ENCODE measurements at places on chromosomes 6 and 20.

- DNase-seq, result no peak
Observed at GRCh38 chr6:64527899-64528298, 892.3 kb downstream of the PHF3 start.

DNA sequence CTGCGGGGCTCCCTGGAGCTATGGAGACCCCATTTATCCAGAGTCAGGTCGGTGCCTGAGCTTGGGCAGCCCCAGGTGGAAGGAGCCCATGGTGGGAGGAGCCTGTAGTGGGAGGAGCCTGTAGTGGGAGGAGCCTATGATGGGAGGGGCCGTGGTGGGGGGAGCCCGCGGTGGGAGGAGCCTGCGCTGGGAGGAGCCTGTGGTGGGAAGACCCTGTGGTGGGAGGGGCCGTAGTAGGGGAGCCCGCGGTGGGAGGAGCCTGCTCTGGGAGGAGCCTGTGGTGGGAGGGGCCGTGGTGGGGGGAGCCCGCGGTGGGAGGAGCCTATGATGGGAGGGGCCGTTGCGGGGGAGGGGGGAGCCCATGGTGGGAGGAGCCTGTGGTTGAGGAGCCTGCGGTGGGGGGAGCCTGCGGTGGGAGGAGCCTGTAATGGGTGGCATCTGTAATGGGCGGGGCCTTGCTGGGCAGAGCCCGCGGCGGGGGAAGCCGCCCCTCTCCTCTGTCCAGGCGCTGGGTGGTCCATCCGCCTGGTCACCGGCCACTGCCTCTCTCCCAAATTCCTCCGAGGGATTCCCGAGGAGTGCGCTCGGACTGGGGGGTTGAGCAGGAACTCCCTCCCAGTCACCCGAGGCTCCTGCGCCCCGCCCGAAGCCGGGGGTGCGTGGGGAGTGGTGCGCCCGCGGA, 567 bp upstream of the FNDC11 start:
- DNase-seq, result peak; percentile 80

DNA sequence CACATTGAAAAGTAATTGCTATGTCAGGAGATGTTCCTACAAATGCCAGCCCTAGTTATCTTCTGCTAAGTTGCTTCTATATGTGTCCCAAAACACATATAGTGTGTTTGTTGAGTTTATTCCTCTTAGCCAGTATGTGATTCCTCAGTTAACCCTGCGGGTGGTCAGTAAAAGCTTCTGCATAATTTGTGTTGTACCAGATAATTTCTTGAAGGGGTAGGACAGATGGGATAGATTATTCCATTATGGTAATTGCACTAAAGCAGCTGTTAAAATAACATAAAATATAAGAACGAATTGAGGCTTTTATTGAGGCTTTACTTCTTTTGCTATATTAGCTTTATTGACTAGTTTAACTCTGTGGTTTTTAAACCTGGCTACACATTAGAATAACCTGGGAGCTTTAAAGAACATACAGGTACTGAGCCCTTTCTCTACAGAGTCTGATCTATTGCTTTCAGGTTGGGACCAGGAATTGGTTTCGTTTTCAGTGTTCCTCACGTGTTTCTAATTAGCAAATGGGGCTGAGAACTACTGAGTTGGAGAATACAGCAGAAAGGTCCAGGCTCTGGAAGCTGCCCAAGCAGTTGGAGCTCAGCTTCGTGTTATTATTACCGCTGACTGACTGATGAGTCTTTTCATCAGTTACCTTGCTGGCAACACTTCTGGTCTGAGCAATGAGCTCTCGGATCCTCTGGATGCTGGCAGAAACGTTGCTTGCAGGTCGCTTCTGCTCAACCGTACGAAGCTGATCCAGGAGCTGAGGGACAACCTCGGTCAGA, 56.9 kb downstream of the FAM229B start:
- DNase-seq, result no peak

DNA sequence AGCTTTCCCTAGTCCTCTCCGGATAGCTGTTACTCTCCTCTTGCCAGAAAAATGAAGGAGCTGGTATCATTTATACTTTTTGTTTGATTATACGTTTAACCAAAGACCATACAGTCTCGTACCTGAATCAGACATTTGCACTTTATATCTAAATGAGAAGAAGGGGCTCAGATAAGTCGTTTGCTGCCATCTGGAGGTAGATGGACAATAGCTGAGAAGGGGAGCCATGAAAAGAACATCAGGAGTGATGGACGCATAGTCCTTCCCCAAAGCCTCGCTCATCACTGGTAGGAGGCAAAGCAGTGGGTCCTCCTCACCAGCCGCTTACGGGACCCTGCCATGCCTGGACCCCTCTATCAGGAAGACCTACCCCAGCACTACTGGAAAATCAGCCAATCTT, 45.4 kb downstream of the RPF2 start:
- no peak for DNase-seq

DNA sequence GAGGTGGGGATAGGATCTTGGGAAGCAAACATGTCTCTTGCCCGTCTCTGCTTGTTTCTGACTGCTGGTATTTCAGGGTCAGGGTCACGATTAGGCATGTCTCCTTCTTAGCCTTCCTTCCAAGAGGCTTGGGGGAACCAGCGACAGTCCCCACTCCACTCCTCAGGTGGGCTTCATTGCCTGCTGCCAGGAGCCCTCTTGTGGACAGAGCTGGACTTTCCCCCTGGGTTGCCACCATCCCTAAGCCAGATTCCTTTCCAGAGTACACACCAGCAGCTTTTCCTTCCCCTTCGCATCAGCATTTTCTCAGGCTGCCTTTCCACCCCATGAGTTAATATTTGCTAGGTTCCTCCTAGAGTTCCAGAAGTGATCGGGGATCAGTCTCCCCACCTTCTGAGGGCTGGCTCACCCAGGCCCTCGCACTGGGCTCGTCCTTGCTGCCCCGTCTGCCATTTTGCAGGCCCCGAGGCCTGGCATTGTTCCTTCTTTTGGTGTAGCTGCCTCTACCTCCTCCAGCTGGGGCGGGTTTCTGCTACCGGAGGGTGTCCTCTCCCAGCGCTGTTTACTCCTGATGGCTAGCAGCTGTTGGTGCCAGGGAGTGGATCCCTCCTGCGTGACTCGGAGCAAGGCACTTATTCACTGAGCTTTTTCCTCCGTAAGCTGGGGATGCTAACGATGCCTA, 8.8 kb upstream of the C20orf144 start:
- no peak for DNase-seq

GRCh38 chr6:4133941-4134838, 1.2 kb downstream of the ECI2 start:
- DNase-seq, result peak; percentile 18

GRCh38 chr6:106168097-106168888, 82.2 kb downstream of the PRDM1 start:
- DNase-seq, result no peak

GRCh38 chr6:160102399-160102798, 19.2 kb upstream of the SLC22A1 start:
- no peak for DNase-seq

- DNase-seq, result no peak
Observed at GRCh38 chr6:82227770-82228169, 19.8 kb downstream of the IBTK start.

- DNase-seq, result no peak
Observed at GRCh38 chr6:152351110-152351509, 286.1 kb downstream of the SYNE1 start.

GRCh38 chr20:49612127-49612738, 44.3 kb upstream of the PTGIS start:
- no peak for DNase-seq

GRCh38 chr20:17952692-17953684, 15.6 kb downstream of the SNX5 start:
- no peak for DNase-seq

GRCh38 chr20:59787538-59787890, 145.9 kb downstream of the SYCP2 start:
- DNase-seq, result no peak

- no peak for DNase-seq
Observed at GRCh38 chr6:26199773-26200764, 112.8 kb downstream of the HFE start.

GRCh38 chr20:41559658-41560057, 58.5 kb downstream of the CHD6 start:
- no peak for DNase-seq

- no peak for DNase-seq
Observed at GRCh38 chr6:26550250-26550993, 12.3 kb downstream of the HMGN4 start.

- no peak for DNase-seq
Observed at GRCh38 chr6:71414486-71414885, 125.9 kb downstream of the OGFRL1 start.

- no peak for DNase-seq
Observed at GRCh38 chr20:50017576-50018248, 34.9 kb downstream of the SNAI1 start.

- no peak for DNase-seq
Observed at GRCh38 chr6:87661016-87661415, 41.0 kb downstream of the AKIRIN2 start.

GRCh38 chr20:43376831-43377230, 80.9 kb upstream of the SRSF6 start:
- no peak for DNase-seq

DNA sequence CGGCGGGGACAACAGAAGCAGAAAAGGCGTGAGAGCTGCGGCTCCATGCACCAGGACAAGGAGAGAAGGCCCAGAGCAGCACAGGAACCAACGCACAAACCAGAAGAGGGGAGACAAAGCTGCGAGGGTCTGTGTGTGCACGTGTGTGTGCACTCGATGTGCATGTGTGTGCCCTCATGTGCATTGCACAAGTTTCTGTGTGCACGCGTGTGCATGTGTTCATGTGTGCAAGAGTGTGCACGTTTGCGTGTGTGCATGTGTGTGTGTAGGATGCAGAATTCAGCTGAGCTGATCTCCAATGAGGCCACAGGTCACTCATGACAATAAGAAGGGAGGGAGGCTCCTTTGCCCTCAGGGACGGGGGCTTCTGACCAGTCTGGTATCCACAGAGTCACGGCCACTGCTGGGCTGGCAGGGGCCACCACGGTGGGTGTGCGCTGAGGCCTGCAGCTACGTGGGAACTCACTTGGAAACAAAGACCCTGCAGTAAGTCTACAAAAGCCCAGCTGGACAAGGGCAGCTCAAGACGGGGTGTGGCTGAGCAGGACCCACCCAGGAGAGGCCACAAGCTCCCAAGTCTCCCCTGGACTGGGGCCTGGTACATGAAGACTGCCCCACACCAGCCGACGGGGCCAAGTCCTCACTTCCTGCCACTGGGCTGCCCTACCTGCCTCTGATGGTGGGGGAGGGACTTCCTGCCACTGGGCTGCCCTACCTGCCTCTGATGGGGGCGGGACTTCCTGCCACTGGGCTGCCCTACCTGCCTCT, 48.1 kb upstream of the CHRNA4 start:
- DNase-seq, result no peak

DNA sequence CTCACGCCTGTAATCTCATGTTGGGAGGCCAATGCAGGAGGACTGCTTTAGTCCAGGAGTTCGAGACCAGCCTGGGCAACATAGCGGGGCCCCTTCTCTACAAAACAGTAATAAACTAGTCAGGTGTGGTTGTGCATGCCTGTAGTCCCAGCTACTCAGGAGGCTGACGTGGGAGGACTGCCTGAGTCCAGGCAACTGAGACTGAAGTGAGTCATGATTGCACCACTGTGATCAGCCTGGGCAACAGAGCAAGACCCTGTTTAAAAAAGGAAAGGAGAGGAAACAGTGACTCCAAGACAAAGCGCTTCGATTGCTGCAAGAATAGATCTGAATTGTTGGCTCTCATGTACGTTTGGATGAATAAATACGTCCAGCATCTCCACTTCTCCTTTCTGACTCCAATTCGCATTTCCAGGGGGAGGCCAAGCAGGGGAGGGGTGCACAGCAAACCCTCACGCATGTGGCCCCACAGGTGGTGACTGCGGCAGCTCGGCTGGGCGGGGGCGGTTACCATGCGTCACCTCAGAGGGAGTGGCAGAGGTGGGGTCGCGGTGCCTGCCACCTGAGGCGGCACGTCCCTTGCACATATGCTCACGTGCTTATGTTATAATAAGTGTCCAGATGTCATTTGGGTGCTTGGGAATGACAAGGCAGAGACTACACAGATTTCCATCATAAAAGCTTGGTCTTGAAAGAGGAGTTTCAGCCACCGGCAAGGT, 95.1 kb upstream of the MPC1 start:
- DNase-seq, result no peak

DNA sequence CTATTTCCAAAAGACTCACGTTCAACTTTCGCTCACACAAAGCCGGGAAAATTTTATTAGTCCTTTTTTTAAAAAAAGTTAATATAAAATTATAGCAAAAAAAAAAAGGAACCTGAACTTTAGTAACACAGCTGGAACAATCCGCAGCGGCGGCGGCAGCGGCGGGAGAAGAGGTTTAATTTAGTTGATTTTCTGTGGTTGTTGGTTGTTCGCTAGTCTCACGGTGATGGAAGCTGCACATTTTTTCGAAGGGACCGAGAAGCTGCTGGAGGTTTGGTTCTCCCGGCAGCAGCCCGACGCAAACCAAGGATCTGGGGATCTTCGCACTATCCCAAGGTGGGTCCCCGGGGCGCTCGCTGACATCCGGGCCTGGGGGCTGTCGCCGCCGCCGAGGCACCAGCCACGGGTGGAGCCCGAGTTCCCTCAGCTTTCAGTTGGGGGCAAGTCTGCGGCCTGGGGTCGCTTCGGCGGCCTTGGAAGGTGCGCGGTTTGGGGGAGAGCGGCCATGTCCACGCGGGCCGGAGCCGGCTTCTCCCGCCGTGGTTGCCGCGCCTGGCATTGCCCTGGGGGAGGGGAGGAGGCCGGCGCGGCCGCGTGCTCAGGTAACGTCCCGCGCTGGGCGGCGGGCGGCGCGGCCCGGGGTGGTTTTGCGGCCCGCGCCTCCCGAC, 429 bp downstream of the AMD1 start:
- peak; percentile 59 for DNase-seq

GRCh38 chr6:135088818-135089809, 34.5 kb upstream of the HBS1L start:
- DNase-seq, result peak; percentile 76

GRCh38 chr6:103193413-103193812, 1666.3 kb downstream of the HACE1 start:
- DNase-seq, result no peak

DNA sequence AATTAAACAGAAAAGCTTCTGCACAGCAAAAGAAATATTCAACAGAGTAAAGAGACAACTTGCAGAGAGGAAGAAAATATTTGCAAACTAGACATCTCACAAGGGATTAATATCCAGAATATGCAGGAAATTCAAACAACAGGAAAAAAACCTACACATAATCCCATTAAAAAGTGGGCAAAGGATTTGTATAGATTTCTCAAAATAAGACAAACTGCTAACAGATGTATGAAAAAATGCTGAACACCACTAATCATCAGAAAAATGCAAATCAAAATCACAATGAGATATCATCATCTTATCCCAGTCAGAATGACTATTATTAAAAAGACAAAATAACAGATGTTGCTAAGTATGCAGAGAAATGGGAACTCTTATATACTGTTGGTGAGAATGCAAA, 129.6 kb downstream of the SYNDIG1 start:
- no peak for DNase-seq

All from T-helper 2 cell treated with Interferon-gamma antibody and Interleukin-4, amounts not matched to agents 5 μg/mL and 100 μg/mL, for 36 hours (primary cell).